Dermis blood vessel endothelial cell (primary cell): ENCODE measurements at places on chromosomes 2 and 18. TPM values are rescaled to one million over a fixed set of nuclear protein-coding genes. Genes with fewer than 3 reads are reported as not detected.

- DNase-seq, result peak; percentile 65
These were observed 622 bp upstream of the KCMF1 start for GRCh38 chr2:84970210-84970867.

GRCh38 chr18:23458830-23459529 lies 5.9 kb downstream of the RIOK3 start:
- DNase-seq, result peak; percentile 30

DNA sequence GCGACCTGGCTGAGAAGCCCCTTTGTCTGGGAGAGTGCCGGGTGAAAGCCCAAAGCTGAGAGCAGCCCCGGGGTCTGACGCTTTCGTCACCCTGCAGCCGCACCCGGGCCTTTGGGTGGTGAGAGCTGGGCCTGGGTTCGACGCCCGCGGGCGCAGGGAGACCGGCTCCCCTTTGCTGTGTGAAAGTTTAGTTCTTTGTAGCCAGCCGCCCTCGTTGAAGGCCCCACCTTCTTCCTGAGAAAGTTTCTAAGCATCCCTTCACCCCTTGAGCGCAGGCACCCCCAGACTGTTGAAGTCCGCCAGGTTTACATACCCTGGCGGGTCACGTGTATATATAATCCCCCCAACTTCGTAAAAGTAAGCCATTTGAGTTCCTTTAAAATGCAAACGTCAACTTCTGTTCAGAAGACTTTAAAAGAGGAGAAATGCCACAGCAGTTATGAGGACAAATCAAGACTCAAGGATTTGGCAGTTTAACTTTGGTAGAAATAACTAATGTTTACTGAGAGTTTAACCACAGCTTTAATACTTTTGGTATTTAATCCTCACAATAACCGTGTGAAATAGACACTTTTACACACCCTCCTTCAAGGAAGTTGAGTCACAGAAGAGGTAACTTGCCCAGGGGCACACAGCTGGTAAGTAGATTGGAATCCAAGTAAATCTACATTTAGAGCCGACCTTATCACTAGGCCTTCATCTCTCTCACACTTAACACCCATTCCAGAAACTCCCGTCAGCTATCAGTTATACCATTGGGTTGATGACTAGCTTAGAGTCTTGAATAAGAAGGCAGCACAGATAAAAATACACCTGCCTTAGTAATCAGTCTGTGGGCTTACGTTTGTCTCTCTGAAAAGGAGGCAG lies 1.1 kb upstream of the MBOAT2 start:
- peak; percentile 15 for DNase-seq

DNA sequence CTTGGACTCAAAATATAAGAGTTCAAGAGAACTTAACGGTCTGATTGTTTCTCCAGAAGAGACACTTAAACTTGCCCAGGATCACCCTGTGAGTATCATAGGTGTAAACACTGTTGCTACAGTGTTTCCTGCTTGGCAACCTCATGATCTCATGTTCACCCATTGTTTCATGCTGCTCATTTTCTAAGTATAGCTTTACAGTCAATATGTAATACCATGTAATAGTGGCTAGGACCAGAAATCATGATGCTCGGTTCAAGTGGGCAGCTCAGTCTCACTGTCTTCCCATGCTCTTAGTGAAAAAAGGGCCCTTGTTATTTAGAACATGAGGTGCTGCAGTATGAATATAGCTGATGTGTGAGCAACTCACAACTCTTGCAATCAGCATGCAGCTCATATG lies 157.5 kb downstream of the CERS6 start:
- DNase-seq, result peak; percentile 37

DNA sequence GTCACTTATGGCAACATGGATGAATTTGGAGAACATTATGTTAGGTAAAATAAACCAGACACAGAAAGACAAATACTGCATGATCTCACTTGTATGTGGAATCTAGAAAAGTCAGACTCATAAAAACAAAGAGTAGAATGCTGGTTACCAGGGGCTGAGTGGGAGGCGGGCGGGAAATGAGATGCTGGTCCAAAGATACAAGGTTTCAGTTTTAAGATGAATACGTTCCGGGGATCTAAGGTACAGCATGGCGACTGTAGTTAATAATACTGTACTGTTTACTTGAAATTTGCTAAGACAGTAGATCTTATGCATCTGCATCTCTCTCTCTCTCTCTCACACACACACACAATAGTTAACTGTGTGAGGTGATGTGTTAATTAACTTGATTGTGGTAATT lies 14.2 kb downstream of the FAM110C start:
- no peak for DNase-seq

DNA sequence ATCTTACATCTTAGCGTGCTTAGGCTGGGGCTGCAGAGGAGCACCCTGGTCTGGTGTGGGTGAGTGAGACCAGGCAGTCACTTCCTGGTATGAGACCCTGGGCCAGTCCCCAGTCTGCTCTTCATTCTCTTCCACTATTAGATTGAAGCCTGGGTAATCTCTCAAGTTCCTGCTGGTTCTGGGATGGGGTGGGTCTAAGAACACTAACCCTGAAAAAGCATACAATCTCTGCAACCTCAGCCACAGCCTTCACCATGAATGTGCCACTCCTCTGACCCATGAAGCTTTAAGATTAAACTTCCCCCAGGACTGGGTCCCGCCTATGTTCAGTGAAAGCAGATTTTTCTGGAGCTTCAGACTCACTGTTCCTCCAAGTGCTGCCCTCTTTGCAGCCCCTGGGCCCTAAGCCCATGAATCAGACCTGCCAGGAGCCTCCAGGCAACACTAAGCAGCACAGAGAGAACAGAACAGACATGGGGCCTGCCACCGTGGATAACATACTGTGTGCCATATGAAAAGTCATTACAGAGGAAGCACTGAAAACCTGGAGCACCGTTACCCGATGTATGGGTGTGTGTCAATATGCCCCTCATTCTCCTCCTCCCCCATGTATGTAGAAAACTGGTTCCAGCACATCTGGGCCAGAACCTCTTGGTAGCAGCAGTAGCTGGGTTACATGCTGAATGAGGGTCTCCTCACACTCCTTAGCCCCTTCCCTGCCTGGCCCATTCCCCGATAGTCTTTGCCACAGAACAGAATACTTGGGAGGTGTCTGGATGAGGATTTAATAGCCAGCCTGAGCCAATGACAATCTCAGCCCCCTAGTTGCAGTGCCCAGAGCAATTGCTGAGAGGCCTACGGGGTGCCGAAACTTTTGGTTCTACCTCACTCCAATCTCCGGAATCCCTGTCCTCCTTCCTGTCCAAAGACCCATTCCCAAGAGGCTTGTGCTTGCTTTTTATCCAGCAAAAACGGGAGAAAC lies 2.7 kb upstream of the SIX2 start:
- DNase-seq, result no peak

DNA sequence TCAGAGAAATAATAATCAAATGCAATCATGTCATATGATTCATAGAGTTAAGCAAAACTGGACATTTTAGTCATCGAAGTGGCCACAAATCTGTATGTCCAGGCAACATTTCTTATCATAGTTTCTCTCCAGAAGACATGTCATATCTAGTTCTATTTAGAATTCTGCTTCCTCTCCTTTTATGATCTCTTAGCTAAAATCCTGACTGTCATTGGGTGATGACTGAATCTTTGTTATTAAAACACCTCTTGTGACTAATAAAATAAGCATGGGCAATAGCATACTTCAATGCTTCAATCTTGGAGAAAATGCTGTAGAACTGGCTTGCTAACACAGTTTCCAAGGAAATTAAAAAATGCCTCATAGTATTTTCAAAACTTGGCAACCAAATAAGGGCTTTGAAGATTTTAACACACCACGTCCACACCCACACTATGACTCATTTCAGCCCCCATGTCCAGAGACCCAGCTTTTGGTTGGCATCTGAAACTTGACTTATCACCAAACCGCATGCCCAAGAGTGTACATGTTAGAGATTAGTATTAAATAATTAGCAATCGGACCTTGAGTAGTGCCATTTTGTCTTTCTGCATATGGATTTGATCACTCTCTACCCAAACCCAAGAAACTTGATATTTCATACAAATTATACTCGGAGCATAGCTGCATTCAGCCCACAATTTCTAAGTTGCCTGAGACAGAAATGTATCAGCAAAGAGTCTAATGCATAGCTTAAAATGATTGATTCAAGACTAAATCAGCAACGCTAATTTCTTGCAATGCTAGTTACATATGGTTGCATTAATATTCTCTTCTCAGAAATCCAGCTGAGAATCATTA lies 106.5 kb upstream of the ETAA1 start:
- DNase-seq, result no peak

- no peak for DNase-seq
These were observed 226.2 kb upstream of the RAB6C start for GRCh38 chr2:129753261-129753660.

- DNase-seq, result peak; percentile 51
These were observed 4.7 kb upstream of the CFAP65 start for GRCh38 chr2:219045937-219046550.

GRCh38 chr2:70008290-70008689 lies 46.9 kb upstream of the ASPRV1 start:
- DNase-seq, result no peak

- DNase-seq, result no peak
These were observed 323.0 kb upstream of the NT5C1B start for GRCh38 chr2:18912225-18912888.

- DNase-seq, result no peak
These were observed 169.2 kb upstream of the LRRTM1 start for GRCh38 chr2:80473796-80474195.

DNA sequence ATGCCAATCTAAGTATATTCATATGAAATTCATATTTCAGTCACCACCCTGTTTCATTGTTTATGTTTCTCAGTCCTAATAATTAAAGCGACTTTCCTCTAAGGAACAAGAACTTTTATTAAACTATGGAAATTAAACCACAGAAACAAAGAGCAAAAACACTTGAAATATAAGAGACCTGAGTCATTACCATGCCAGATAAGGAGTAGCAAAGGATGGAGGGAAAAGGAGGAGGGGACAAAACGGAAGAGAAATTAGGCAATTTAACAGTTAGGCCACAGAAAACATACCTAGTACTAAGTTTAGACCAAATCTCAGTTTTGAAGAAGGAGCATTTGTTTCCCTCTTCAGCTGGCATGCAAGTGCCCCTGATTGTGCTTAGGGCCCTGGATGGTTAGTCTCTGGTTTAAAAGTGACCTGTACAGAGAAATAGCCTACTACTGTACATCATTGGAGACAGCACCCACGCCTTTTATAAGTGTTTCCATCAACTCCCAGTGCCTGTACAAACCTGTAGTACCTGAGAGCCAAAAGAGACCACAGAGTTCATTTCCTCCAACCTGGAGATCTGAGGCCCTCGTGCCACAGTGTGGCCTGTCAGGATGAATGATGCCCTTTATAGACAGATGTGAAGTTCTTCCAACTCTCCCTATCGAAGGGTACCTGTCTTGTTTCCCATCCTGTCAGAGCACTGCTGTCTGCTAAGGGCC lies 74.5 kb downstream of the SPATS2L start:
- no peak for DNase-seq

- no peak for DNase-seq
These were observed 790.5 kb upstream of the ID2 start for GRCh38 chr2:7891312-7891711.

- no peak for DNase-seq
These were observed 250.5 kb upstream of the NETO1 start for GRCh38 chr18:73118121-73118816.

DNA sequence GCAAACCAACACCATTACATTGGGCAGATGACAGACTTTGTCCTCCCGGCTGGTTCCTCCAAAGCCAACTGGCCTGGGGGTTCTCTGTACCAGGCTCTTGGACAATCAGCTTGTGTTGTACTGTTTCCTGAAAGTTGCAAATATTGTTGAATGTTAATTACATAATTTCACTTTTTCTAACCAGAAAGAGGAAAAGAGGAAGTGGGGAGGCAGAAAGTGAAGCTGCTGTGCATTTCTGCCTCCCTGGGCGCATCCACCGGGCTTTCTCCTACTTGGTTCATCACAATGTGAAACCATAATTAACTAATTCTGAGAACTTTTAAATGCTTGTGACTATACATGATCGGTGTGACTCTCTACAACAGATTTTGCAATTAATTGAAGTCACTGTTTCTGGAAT lies 10.1 kb downstream of the TWIST2 start:
- no peak for DNase-seq

GRCh38 chr2:130187268-130187667 lies 5.2 kb downstream of the MZT2B start:
- DNase-seq, result no peak

- no peak for DNase-seq
These were observed 235.4 kb downstream of the EIPR1 start for GRCh38 chr2:3142210-3142609.

DNA sequence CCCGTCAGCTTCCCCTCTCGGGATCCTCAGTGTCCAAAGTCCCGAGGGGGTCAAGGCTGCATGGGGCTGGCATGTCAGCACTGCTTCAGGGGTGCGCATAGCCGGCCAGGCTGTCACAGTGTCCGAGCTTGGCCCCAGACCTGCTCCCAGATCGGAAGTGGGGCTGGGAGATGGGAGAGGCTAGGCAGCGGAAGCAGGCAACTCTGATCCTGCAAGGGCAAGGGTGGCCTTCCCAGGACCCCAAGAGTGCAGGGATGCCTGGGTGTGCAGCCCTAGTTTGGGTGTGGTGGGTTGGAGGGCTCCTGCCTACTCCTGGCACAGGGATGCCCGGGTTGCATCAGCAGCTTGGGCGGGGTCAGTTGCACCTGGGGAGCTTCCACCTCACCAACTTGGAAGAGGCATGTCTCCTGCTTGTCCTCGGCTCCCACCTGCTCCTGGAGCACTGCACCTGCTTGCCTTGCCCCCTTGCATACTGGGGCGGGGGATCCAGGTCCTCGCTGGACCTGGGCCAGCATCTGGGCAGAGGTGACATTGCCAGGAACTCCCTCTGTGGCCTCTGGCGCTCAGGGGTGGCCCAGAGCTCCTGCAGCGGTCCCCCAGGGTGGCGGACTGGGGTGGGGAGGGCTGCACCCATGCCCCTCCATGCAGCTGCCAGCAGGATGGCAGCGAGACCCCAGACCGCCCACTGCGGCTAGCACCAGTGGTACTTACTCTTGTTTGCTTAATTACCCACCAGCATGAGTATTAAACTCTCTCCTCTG lies 41.3 kb downstream of the CBLN2 start:
- DNase-seq, result no peak

GKN1 gene
- total RNA-seq, result not detected in 2 replicates

CYP20A1 gene
- total RNA-seq, result 45.8 and 47.6 TPM in 2 replicates

GREB1 gene
- 0.17 and 0.33 TPM in 2 replicates for total RNA-seq

WNT10A gene
- total RNA-seq, result under 0.01 and 0.05 TPM in 2 replicates

TMEM163 gene
- total RNA-seq, result 0.09 and 0.34 TPM in 2 replicates

GPR45 gene
- total RNA-seq, result not detected in 2 replicates

MC2R gene
- not detected in 2 replicates for total RNA-seq

GRHL1 gene
- total RNA-seq, result 0.37 and 0.85 TPM in 2 replicates
